ENCODE measurements at places on chromosomes 13 and 19.

DNA sequence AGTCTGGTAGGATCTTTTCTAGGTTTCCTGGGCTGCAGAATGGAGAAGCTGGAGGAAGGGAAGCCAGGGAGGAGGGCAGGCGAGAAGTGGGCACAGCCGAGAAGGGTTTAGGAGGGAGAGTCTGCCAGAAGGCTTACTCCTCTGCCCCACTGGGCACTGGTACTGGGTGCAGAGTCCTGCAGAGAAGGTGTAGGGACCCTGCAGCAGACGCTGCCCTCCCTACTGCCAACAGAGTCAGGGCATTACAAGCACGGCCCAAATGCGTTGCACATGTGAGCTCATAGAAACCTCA is 726 bp upstream of the PEPD start:
- DNase-seq, result no peak

- no peak for DNase-seq
Observed at GRCh38 chr19:33675501-33676124, 53.9 kb downstream of the CHST8 start.

- peak; percentile 79 for DNase-seq
Observed at GRCh38 chr19:4866595-4867424, 657 bp downstream of the PLIN3 start.

DNA sequence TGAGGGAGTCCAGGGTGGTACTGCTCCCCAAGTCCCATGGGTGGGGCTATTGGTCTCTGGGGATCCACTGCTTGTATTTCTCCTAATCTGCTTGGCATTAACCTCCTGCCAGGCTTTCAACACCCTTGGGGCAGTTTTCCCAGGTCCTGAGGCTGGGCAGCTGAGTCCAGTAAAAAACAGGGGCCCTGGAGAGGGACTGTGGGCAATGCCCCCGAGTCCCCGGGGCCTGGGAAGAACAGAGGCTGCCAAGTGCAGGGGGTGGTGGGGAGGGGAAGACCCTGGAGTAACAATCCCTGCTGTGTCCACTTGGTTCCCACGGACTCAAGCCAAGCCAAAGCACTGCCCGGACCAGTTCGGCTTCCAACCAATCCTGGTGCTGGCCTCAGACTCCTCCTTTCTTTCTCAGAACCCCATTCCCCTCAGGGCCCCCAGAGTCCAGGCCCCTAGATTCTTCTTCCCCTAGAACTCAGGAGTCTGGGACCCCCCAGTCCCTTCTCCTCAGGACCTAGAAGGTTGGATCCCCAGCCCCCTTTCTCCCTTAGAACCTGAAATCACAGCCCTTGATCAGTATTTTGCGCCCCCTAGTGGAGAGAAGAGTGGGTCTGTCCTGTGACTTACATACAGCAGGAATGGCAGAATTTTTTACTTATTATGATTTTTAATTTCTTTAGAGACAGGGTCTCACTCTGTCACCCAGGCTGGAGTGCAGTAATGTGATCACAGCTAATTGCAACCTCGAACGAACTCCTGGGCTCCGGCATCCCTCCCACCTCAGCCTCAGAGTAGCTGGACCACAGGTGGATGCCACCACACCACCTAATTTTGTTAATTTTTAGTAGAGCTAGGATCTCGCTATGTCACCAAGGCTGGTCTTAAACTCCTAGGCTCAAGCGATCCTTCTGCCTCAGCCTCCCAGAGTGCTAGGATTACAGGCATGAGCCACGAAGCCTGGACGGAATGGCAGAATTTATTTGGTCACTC is 3.7 kb upstream of the CLPTM1 start:
- peak; percentile 70 for DNase-seq

- no peak for DNase-seq
Observed at GRCh38 chr13:60035874-60036273, 127.9 kb downstream of the DIAPH3 start.

GRCh38 chr13:42223681-42224080 is 48.3 kb upstream of the AKAP11 start:
- no peak for DNase-seq

DNA sequence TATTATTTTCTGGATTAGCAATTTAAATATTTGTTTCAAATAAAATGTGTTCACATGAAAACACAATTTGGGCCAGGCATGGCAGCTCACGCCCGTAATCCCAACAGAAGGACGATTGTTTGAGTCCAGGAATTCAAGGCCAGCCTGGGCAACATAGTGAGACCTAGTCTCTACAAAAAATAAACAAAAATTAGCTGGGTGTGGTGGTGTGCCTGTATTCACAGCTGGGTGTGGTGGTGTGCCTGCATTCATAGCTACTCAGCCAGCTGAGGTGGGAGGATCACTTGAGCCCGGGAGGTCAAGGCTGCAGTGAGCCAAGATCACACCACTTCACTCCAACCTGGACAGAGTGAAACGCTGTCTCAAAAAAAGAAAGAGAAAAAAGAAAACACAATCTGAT is 46.4 kb downstream of the KPNA3 start:
- no peak for DNase-seq

DNA sequence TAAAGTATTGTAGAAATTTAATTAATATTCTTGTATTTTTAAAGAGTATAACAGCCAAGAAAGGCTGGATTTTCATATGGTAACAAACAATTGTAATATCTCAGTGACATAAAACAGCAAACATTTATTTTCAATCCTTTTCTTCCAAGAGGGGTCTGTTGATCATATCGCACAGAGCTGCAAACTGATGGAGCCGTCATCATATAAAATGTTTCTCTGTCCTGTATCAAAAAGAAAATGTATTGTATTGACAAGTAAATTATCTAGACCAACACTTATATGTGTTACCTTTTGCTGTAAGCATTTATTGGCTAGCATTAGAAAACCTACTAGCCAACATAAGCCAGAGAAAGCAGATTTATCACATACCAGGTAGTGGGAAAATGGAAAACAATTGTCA is 2861.4 kb upstream of the PCDH20 start:
- no peak for DNase-seq

GRCh38 chr13:38328699-38329098 is 21.0 kb upstream of the UFM1 start:
- DNase-seq, result no peak

DNA sequence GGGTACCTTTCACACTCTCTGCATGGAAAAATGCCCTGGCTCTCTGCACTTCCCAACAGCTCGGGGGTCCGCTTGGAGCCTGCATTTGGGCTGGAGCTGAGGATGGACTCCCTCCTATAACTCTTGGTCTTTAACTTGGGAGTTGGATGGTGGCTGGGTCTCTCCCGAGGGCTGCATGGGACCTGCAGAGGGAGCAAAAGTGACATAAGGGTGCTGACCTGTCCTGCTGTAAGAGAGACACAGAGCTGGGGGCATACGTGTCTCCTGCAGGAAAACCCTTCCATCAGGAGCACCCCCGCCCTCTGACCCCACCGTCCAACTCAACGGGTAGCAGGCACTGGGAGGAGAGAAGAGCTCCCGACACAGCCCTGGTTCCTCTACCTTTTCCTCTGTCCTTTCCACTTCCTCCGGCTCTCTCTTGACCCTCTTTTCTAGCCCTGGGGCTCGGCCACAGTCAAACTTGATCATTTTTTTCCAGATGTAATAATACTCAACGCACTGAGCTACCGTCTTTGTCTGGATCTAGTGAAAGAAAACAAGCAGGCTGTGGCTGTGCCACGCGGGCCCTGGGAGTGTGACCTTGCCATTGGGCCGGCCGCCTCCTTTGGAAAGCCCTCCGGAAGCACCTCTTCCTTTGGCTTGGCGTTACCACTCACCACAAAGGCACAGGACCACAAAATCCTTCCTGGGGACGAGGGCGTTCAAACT is 6.8 kb upstream of the NAPA start:
- no peak for DNase-seq

DNA sequence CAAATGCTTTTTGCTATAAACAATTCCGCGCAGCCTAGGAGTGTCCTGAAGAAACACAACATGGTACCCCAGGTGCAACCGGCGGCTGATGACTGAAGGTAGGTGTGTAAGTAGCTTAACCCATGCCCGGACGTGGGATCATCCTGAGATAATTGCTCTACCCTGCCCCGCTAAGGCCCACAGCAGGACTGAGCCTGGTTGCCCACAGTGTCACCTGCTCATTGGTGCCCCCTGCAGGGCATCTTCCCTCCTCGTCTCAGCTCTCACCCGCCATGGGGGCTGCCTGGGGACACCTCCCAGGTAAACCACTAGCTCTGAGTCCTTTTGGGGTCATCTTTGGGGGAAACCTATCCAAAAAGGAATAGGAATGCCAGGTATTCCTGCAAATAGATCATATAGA is 22.3 kb downstream of the TMEM161A start:
- no peak for DNase-seq

DNA sequence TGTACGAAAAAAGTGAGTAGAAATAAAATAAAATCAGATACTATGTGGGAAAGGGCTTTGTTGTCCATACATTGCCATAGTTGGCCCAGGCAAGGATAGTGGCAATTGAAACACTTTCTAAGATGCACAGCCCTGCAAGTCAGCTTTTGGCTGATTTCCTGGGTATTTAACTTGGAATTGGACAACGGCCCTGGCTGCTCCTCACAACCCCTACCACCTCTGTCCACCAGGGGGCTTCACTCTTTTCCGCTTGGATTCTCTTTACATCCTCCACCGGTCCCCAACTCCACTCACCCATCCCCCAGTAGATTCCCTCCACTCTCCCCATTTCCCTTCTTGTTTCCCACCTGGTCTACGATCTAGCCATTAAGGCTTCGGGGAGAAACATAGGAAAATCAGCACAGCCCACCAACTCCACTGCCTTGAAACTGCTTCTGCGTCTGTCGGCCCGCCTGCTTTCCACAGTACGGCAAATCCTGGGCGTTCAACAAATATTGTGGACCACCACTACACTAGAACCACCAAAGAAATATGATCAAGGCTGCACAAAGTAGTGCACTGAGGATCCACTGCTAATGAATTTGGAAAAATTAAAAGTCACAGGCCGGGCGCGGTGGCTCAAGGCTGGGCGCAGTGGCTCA is 48.6 kb upstream of the GTF3A start:
- DNase-seq, result peak; percentile 77

GRCh38 chr13:31699650-31700049 is 39.7 kb upstream of the RXFP2 start:
- DNase-seq, result no peak

- no peak for DNase-seq
Observed at GRCh38 chr13:100536643-100537180, 51.9 kb downstream of the GGACT start.

All from femur (tissue), 1 donor.